ENCODE measurements at places on chromosomes 5 and 9.

DNA sequence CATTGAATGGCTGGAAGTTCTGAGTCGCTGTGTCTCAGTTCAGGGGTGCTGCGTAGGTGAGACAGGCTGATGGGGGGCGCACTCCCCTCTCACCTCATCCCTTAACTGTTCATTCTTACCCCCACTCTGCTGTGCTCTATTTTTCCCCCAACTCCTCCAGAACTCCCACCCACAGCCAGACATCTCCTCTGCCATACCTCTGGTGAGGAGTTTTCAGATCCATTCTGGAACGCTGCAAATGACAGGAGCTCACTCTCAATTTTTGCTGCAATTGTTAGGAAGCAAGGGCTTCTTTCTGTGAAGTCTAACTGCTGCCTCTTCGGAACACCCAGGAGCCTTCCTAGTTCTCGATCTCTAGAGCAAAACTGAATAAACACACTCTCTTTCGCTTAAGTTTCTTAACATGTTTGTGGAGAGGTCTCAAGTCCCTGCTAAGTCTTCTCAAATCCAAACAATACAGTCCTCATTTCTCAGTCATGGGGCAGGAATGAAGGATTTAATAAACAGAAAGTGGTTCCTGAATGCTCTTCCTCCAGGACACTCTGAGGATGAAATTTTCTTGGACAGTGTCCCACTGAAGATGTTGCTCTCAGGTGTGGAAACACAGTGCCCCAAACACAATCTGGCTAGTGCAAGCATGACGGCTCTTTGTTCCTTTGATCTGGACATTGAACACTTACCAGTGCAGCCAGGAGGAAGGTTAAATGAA lies 387.7 kb downstream of the KDM4C start:
- DNase-seq: no peak

DNA sequence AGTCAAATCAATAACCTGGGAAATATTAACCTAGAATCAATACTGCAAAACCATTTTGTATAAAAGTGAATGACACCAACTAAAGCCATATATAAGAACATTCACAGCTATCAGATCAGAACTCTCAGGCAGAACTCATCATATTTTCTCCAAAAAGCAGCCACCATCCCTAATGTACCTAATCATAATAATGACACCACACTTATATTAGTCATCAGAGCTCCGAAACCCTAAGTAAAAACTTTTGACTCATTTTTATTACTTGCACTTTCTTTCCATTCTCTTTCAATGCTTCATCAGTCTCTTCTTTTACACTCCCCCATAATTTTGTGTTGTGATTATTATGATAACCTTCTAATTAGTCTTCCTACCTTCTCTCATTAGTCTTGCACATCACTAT lies 45.3 kb downstream of the INSL6 start:
- DNase-seq: no peak

GRCh38 chr5:22557251-22557650 lies 295.9 kb downstream of the CDH12 start:
- no peak for DNase-seq

DNA sequence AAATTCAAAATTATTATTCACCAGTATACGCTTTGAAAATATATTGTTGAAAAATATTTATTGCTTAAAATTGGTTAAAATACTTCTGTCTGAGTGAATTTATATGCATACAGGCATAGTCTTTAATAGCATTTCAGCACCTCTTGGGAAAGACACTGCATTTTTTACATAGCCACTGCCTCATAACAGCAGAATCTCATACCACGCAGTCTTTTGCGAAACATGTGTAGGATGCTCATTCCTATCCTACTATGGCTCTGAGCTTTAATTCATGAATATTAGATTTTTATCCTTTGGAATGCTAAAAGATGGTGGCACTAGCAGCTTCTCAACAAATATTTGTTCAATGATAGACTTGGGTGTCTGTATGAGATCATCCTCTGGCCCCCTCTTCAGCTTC lies 94.0 kb upstream of the SH3GL2 start:
- no peak for DNase-seq

DNA sequence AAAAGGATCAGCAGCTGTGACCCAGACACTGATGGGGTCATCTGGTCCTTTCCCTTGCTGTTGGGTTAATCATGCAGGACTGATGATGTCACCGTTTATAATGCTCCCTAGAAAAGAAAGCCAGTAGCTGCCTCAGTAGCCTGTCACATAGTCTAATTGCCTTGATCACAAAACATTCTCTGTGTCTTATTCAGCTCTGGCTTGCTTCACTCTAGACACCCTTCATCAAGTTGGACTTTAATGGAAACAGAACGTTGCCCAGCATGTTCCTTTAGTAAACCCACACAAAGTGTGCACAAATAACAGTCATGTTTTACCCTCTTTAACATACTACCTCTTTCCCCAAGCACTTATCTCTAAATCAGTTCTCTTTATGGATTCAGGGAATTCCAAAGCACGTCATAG lies 170.8 kb downstream of the SGCD start:
- no peak for DNase-seq

DNA sequence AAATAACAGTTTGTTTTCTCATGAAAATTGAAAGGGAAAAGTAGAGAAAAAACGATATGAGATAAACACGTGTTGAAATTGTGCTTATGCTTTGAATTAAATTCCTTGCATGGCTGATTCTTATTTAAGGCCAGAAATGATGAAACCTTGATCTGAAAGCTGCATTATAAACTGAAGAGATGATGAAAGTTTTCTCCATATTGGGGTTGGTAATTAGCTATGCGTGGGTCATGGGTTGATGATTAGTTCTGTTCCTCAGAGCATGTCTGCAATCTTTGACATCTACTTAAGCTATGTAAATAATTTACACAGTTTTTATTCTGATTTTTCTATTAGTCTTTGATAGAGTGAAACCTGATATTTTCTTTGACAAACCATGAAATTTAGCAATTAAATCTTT lies 264.1 kb downstream of the CD180 start:
- DNase-seq: no peak

GRCh38 chr5:152595405-152595804 lies 190.3 kb upstream of the NMUR2 start:
- no peak for DNase-seq

- DNase-seq: no peak
These were observed 21.2 kb upstream of the MLANA start for GRCh38 chr9:5869315-5870019.

DNA sequence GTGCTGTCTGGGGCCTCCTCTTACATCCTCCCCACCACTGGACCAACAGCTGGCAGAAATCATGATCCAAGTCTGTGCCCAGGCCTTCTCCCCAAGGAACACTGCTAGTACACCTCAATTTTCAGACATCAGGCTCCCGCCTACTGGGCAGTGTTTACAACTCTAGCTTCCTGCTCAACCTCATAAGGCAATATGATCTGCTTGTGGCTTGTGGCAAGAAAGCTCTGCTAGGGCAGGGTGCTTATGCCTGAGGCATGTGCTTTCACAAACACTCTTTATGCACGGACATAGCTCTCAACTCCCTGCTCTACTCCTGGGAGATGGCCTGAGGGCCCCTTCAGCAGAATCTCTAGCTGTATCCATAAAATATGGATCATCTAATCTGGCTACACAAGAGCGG lies 32.5 kb downstream of the SH3TC2 start:
- no peak for DNase-seq

DNA sequence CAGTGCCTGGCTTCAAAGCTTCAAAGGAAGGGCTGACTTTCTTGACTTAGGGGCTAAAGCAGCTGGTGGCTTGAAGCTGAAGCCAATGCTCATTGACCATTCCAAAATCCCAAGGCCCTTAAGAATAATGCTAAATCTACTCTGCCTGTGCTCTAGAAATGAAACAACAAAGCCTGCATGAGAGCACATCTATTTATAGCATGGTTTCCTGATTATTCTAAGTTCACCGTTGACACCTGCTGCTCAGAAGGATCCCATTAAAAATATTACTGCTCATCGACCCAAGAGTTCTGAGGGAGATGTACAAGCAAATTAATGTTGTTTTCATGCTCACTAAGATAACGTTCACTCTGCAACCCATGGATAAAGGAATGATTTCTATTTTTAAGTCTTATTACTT lies 6.7 kb downstream of the TMEM174 start:
- DNase-seq: no peak

GRCh38 chr5:98301547-98301946 lies 471.9 kb upstream of the RGMB start:
- no peak for DNase-seq

GRCh38 chr5:157955541-157956172 lies 96.7 kb upstream of the CLINT1 start:
- DNase-seq: no peak

- no peak for DNase-seq
These were observed 1.7 kb upstream of the CNTRL start for GRCh38 chr9:121073038-121073437.

DNA sequence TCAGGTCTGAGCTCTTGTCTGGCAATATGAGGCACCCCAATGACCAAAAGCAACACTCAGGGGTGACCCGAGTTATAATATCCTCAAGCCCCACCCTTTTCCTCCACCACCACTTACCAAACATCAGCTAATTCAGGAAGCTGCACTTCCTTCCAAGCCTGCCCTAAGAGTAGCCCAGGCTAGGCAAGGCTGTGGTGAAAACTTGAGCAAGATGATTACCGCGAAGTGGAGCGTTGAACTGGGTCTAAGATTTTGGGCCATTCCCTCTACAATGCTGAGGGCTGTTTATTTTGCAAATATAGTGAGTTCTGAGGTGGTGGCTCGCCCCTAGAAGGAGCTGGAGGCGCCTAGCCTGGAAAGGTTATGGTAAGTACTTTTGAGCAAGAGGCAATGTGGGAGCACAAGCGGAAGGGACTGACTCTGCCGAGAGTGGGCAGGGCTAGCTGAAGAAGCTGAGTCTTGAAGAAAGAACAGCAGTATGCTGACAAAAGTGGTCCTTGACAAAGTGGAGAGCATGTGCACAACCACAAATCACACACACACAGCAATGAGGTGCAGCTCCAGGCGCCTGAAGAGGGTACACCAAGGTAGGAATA lies at the start of gene HK3:
TSS of gene HK3 (minus strand) at position 51 of the 596 bp plus-strand sequence. CDS start 3,187 bp downstream, outside the sequence.
- no peak for DNase-seq

DNA sequence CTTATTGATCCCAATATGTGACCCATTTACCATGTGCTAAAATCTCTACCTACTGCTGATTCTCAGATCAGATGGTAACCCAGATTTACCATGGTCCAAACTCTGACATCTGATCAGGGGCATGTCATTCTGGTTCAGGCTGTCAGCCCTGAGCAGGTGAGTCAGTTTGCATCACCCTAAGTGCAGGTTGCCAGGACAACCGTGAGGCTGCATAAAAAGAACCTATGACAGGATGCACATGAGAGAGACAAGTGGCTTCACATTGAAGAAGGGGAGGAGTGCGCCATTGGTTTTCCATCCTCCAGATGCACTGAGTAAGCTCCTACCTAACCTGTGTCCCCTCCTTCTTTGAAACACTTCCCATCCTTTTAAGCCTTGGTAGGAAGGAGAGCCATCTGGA lies 801 bp upstream of the PRSS3 start:
- no peak for DNase-seq

- DNase-seq: no peak
These were observed 41.2 kb upstream of the ADRB2 start for GRCh38 chr5:148785223-148785622.

GRCh38 chr5:121055586-121055985 lies 591.5 kb downstream of the PRR16 start:
- no peak for DNase-seq

DNA sequence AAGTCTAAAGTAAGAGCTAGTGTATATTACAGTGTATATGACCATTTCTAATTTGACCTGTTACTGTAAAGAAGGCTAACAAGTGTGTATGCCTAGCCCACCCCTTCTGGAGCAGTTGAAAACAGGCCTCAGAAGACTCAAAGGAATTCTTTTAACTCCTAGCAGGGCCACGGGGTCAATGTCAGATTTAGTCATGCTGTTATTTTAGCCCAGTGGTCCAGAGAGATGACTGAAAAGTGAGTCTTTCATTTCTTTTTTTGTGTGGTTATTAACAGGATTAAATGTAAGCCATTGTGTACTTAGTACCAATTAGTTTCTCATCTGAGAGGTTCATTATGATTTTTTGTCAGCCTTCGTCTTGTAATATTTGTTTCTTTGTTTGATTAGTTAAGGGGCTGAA lies 24.4 kb downstream of the ZCCHC7 start:
- no peak for DNase-seq

- DNase-seq: no peak
These were observed 221.1 kb downstream of the FANCC start for GRCh38 chr9:95096381-95096780.

DNA sequence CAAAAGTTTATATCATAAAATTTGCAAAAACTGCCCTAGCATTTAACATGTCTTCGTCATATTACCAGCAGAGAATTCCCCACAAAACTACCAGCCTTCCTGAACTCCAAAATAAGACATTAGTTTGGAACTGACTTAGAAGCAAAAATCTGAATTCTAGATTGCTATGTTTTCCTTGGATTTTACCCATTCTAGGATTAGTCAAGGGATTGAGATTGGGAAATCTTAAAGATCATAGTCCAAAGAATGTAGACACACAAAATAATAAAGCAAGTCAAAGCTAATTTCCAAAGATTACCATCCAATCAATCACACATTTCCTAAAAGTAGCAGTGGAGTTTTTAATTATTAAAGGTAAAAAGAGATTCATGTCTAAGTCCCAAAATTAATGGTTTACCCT lies 138.2 kb downstream of the NFIB start:
- no peak for DNase-seq

DNA sequence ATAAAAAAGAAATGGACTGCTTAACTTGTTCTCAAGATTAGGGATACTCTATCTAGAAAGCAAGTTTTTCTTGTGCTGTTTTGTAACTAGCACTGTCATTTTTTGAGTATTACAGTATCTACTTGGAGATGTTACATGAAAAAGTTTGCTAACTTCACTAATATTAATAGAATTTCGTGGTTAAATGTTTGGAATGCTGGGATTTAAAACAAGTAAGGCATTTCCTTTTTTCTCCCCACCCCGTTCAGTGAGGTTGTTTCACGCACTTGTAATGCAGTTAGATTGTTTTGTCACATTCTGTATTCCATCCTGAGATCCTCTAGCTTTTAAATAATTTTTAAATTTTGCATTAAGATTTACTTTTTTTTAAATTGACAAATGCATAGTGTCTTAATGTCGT lies 20.0 kb upstream of the TEK start:
- DNase-seq: no peak

All from stimulated activated CD4-positive, alpha-beta T cell treated with anti-CD3 and anti-CD28 coated beads, Interleukin-1b, Interleukin-23, amount 100 ng/mL, for 24 hours (primary cell).